ENCODE measurements at places on chromosomes 1 and 21. TPM values are rescaled to one million over a fixed set of nuclear protein-coding genes. Genes with fewer than 3 reads are reported as not detected.

DNA sequence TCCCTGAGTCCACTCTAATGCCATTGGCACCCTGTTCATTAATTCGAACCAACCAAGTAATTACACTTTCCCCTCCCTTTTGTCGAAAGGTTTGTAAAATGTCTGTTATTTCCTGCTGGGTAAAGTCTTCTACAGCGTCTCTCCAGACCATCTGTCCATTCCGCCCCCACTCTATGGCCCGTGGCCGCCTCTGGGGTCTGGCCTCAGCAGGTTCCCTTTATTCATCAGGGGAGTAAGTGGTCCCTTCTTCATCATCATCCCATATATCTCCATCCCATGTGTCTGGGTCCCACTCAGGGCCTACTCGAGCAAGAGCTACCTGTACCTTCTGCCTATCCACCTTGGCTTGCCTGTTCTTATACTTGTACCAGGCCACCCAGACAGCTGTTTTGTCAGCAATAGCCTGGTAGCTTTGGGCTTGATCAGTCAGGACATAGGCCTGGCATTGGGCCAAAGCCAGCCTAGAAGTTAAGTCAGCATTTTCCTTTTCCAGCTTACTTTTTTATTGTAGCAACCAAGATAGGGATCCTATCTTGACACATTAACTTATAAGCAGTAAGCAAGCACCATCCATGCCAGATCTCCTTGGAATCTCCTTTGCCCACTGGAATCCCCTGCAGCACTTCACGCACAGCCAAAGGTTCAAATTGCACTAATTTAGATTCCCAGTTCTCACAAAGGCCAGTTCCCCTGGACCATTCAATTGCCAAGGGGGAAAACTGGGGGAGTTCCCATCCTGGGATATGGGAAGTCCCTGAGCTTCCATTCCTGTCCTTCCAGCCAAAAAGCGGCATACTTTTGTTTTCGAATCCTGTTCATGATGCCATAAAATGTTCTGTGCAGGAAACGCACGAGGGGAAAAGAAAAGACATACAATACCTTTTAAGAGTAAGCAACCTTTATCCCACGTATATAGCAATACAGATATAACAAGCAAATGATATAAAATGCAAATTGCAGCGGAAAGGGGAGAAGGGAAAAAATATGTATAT is 6.6 kb upstream of the STUM start:
- no peak overlapping the region for H3K27ac ChIP-seq
- no peak for DNase-seq
- no peaks in the 10 kb centered on the region for H3K4me1 ChIP-seq
- H3K27me3 ChIP-seq = peaks cover 55% of the 10 kb centered on the region
- peaks cover 4% of the 10 kb centered on the region for H3K36me3 ChIP-seq

GRCh38 chr1:80282536-80282935 is 1276.0 kb upstream of the ADGRL4 start:
- no peak for DNase-seq
- no peak overlapping the region for H3K4me3 ChIP-seq
- no peaks in the 10 kb centered on the region for H3K36me3 ChIP-seq
- H3K27me3 ChIP-seq = no peaks in the 10 kb centered on the region
- H3K27ac ChIP-seq = no peak overlapping the region

Gene LCE2C
- total RNA-seq = not detected

- peaks cover 12% of the 10 kb centered on the region for H3K36me3 ChIP-seq
- H3K4me1 ChIP-seq = peaks cover 6% of the 10 kb centered on the region
- peaks cover 71% of the 10 kb centered on the region for H3K27me3 ChIP-seq
- no peak overlapping the region for H3K4me3 ChIP-seq
Measured at GRCh38 chr1:24621121-24621520, 22.0 kb upstream of the SRRM1 start.

DNA sequence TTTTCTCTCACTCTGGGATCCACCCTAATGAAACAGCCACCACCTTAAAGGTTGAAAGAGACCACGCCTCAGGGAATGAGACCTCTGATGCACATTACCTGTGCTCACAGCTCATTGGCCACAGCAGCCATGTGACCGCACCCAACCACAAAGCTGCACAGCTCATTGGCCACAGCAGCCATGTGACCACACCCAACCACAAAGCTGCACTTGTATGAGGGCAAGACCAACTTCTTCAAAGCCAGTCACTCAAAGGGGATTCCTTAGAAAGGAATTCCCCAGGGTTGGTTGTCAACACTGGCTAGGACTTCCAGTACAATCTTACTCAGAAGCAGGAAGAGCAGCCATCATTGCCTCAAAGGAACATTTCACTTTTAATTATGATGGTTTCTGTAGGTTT is 43.6 kb upstream of the PDE9A start:
- H3K27ac ChIP-seq = peak overlapping the region; percentile 44
- H3K4me1 ChIP-seq = peaks cover 11% of the 10 kb centered on the region
- no peaks in the 10 kb centered on the region for H3K36me3 ChIP-seq
- DNase-seq = peak; percentile 16

DNA sequence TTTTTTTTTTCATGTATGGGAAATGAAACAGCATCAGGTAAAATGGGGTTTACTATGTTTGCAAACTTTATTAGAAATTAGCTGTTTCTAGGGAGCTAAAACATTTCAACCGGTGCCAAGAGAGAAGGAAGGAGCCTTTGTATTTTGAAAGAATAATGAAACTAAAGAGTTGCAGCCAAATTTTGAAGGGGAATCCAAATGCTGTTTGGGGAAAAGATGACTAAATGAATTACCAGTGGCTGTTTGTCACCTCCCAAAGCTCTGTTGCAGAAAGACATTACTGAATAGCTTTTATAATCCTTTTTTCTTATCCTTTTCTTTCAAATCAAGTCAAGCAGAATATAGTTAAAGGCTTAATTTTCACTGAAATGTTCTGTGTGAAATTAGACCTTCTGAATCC is 591.3 kb upstream of the ADGRL2 start:
- DNase-seq = no peak
- H3K4me1 ChIP-seq = no peaks in the 10 kb centered on the region
- no peak overlapping the region for H3K4me3 ChIP-seq
- H3K36me3 ChIP-seq = no peaks in the 10 kb centered on the region
- no peaks in the 10 kb centered on the region for H3K27me3 ChIP-seq

Gene PADI4
- 1.5 TPM for total RNA-seq

DNA sequence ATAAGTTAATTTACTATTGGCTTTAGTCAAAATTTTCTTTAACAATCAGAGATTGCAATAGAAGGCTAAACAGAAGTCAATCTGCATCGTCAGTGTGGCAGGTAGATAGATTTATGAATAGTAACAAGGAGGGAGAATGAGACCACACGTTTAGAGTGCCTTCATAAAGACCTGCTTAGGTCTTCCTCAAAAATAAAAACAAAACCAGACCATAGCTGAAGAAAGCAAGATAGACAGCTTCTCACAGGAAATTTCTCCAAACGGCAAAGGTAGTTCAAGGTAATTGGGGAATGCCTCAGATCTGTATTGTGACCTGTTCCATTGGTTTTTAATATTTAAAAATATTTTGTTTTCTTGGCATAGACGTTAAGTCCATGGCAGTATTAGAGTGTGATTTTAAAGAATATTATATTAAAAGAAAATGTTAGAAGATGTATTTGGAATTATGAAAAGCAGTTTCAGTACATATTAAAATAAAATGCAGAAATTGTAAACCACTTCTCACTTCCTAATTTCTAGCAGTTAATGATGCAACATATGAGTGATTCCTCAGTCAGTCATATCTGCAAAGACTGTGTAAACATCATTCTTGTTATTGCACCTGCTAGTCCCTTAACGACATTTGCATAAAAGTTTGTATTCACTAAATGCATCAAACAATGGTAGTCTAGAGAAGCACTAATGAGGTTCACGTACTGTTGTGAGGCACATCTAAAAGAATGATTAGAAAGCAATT is 278.0 kb downstream of the HLX start:
- peaks cover 10% of the 10 kb centered on the region for H3K27me3 ChIP-seq
- H3K36me3 ChIP-seq = no peaks in the 10 kb centered on the region
- no peak overlapping the region for H3K27ac ChIP-seq
- no peak overlapping the region for H3K4me3 ChIP-seq
- H3K4me1 ChIP-seq = no peaks in the 10 kb centered on the region

DNA sequence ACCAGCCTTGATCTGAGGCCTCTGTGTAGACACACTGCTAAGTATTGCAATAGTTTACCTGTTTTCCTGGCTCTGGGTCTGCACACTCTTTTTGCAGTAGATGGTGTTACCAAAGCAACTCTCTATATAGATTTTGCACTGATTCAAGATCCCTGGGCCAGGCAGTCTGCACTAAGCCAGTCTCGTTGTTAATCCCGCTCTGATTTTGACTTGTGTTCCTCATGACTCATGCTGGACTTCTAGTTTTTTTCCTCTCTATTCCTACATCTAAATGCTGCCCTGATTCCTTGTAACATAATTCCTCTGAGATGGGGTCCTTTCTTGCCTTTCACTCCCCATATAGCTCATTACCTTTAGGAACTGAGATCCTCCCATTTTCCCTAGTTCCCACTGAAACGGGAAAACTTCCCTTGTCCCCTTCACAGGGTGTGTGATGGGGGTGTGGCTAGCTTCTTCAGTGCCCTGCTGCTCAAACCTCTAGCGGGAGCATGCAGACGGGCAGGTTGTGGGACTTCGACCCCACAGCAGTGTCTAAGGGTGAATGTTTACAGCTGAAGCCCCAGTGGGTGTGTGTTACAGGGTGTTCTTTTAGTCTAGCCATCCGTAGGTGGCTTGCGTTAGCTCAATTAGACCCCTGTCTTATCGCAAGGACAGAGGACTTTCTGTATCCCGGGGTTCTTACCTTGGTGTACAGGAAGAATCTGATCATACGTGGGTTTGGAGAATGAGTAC is 106.5 kb upstream of the RAB3GAP2 start:
- no peaks in the 10 kb centered on the region for H3K36me3 ChIP-seq
- H3K4me3 ChIP-seq = no peak overlapping the region
- H3K27me3 ChIP-seq = peaks cover 44% of the 10 kb centered on the region
- no peaks in the 10 kb centered on the region for H3K4me1 ChIP-seq

DNA sequence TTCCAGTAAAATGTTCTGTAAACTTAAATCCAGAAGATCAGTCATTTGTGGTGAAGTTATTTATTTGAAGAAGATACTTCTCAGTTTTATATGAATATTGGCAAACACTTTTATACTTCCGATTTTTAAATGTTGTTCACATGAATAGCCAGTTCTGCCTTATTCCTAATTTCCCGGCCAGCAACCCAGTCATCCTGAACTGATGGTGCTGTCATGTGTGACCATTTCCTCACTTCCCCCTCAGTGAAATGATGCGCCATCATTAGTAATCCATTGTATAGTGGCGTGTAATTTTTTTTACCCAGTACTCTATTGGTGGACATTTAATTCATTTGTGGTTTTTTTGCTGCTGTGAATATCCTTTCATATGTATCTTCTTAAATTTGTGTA is 16.4 kb downstream of the GPSM2 start:
- peaks cover 3% of the 10 kb centered on the region for H3K4me1 ChIP-seq
- DNase-seq = no peak
- H3K36me3 ChIP-seq = no peaks in the 10 kb centered on the region
- H3K4me3 ChIP-seq = no peak overlapping the region

DNA sequence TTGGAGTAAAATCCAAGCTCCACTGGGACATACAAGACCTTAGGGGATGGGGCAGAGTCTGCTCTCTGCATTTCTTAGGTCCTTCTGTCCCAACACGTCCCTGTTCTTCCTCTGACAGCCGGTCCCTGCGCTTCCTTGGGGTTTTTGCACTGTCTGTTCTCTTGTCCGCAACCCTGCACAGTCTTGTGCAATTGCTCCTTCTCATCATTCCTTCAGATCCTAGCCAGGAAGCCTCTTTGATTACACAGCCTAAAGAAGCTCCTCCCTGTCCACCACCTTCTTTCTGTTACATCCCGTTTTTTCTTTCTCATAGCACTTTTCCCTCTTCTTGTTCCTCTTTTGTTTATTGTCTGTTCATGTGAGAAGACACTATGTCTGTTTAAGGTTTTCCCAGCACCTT is 19.9 kb downstream of the ACOT11 start:
- DNase-seq = no peak
- H3K36me3 ChIP-seq = no peaks in the 10 kb centered on the region
- H3K27ac ChIP-seq = no peak overlapping the region

- no peak overlapping the region for H3K27ac ChIP-seq
- H3K4me1 ChIP-seq = peaks cover 4% of the 10 kb centered on the region
- H3K27me3 ChIP-seq = peaks cover 9% of the 10 kb centered on the region
Measured at GRCh38 chr1:60904099-60904851, 178.1 kb upstream of the NFIA start.

GRCh38 chr1:57324388-57324787 is 99.5 kb downstream of the DAB1 start:
- no peak for DNase-seq
- peaks cover 12% of the 10 kb centered on the region for H3K4me1 ChIP-seq
- peaks cover 6% of the 10 kb centered on the region for H3K27me3 ChIP-seq
- H3K36me3 ChIP-seq = no peaks in the 10 kb centered on the region

DNA sequence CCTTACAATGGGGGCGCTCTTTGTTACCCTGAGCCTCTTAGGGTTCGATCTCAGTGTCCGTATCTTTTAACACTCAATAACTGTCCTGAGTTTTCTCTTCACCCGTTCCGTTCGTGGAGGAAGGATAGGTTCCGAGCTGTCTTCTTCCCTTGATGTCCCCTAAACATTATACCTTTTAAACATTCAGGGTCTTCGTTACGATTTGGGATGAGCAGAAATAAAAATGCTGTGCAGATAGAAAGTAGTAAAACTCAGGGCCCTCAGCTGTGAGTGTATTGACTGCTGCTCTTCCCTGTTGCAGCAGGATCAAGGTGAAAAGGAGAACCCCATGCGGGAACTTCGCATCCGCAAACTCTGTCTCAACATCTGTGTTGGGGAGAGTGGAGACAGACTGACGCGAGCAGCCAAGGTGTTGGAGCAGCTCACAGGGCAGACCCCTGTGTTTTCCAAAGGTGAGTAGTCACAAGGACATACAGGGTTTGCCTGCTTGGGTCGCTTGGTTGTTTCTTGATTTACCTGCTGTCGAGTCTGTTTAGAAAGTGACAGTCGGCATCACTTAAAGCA is 784 bp downstream of the RPL11 start:
- peak overlapping the region; percentile 94 for H3K27ac ChIP-seq
- H3K4me3 ChIP-seq = peak overlapping the region; percentile 91
- H3K4me1 ChIP-seq = peaks cover 40% of the 10 kb centered on the region

- peaks cover 64% of the 10 kb centered on the region for H3K27me3 ChIP-seq
- peaks cover 6% of the 10 kb centered on the region for H3K4me1 ChIP-seq
- H3K27ac ChIP-seq = no peak overlapping the region
- H3K36me3 ChIP-seq = peaks cover 3% of the 10 kb centered on the region
Measured at GRCh38 chr1:15277447-15277838, 30.4 kb downstream of the FHAD1 start.

Gene TMEM269
- total RNA-seq = 0.47 TPM

Gene CNIH3
- 2.8 TPM for total RNA-seq

Gene TDRD5
- total RNA-seq = not detected

All from T-helper 17 cell (primary cell).